Tibial nerve (tissue), 4 donors: ENCODE measurements at places on chromosomes 1 and 21. TPM values are rescaled to one million over a fixed set of nuclear protein-coding genes. Genes with fewer than 3 reads are reported as not detected.

The THEMIS2 gene
- 50.7 TPM for total RNA-seq

The CCDC185 gene
- total RNA-seq, result not detected

The PLA2G5 gene
- 0.87 TPM for total RNA-seq

The BSND gene
- not detected for total RNA-seq

The TNFRSF4 gene
- 3.7 TPM for total RNA-seq

GRCh38 chr1:230429067-230429735 lies 3.1 kb upstream of the PGBD5 start:
- no peak overlapping the region for H3K27ac ChIP-seq
- no peak for DNase-seq
- no peaks in the 10 kb centered on the region for H3K27me3 ChIP-seq
- no peaks in the 10 kb centered on the region for H3K4me1 ChIP-seq
- no peak overlapping the region for H3K4me3 ChIP-seq

DNA sequence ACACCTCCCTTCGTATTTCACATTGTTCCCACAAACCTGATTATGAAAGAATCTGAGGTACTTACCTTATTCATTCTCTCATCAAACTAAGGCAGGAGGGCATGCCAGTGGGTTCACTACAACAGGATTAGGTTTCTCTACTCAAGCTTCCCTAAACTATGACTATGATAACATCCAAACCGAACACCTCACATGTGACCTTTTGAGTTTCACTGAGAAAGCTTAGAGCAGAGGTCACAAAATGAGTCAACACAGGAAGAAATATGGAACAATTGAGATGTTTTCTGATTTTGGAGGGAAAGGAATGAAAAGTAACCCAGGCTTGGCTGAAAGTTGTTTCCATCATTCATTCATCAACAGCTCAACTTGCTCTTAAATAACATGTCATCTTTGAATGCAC lies 24.1 kb downstream of the UBR4 start:
- H3K36me3 ChIP-seq, result peaks cover 97% of the 10 kb centered on the region
- H3K27ac ChIP-seq, result no peak overlapping the region
- no peaks in the 10 kb centered on the region for H3K4me1 ChIP-seq
- no peak for DNase-seq
- no peaks in the 10 kb centered on the region for H3K27me3 ChIP-seq
- no peak overlapping the region for H3K4me3 ChIP-seq

- no peaks in the 10 kb centered on the region for H3K36me3 ChIP-seq
- H3K4me3 ChIP-seq, result no peak overlapping the region
- H3K27me3 ChIP-seq, result no peaks in the 10 kb centered on the region
- H3K4me1 ChIP-seq, result no peaks in the 10 kb centered on the region
These were observed 30.5 kb upstream of the WDTC1 start for GRCh38 chr1:27203946-27204345.

DNA sequence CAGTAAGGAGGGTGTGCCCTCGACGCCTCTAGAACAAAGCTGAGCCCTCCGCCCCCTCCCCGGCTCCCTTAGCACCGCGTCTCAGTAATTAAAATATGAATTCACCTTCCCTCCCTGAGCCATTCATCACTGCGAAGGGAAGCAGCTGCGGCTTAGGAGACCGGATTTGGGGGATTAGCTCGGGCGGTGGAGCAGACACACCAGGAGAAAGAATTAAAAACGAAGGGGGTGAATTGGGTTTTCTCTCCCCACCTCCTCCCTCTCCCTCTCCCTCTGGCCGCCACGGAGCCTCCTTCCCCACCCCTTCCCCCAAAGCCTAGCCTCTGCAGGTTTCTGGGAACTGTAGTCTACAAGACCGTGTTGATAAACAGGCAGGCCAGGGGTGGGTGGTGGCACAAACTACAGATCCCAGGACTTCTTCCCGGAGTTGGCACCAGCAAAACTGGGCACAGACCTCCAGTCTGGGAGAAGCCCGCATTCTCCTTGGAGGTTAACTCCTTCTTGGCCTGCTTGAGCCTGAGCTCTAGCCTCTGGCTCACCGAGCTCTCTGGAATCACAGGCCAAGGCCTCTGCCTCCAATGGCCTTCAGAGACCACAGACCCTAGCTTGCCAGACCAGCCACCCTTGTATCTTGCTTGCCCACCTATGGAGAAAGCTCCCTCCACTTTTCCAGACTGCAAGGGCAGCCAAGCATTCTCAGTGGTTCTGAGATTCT lies 10.8 kb downstream of the BLACAT1 start:
- no peaks in the 10 kb centered on the region for H3K36me3 ChIP-seq
- no peaks in the 10 kb centered on the region for H3K4me1 ChIP-seq
- H3K27ac ChIP-seq, result peak overlapping the region; percentile 59
- peak overlapping the region; percentile 2 for H3K4me3 ChIP-seq
- H3K27me3 ChIP-seq, result no peaks in the 10 kb centered on the region

DNA sequence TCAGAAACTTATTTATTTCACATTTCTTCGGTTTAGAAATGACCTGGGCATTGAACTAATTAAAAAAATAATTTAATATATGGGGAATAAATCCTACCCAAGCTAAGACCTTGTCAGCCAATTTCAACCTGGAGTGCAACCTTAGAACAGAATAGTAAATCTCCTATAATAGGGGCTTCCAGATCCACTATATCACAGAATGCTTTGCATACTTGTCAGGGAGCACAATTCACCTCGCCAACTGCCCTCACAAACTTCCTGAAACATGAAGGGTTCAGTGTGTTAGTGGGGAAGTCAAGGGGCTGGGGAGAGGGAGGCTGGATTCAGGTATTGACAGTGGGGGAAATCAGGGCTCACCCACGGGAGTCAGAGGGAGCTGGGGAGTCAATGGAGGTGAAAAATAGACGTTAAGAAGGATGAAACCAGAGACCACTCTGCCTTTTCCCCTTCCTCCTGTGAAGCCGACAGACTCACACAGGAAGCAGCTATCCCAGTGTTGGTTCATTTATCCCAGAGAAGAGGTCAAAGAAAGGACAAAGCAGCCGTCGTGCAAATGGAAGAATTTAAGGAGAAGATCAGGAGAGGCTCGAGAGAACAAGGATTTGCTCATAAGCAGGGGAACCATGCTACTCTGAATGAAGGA lies 453.3 kb downstream of the NUF2 start:
- no peak for DNase-seq
- no peaks in the 10 kb centered on the region for H3K36me3 ChIP-seq
- H3K4me1 ChIP-seq, result no peaks in the 10 kb centered on the region
- no peak overlapping the region for H3K27ac ChIP-seq
- no peaks in the 10 kb centered on the region for H3K27me3 ChIP-seq

- no peak overlapping the region for H3K27ac ChIP-seq
- no peaks in the 10 kb centered on the region for H3K36me3 ChIP-seq
- H3K4me3 ChIP-seq, result no peak overlapping the region
- no peaks in the 10 kb centered on the region for H3K27me3 ChIP-seq
These were observed 627.4 kb downstream of the LMO4 start for GRCh38 chr1:87956072-87956471.

DNA sequence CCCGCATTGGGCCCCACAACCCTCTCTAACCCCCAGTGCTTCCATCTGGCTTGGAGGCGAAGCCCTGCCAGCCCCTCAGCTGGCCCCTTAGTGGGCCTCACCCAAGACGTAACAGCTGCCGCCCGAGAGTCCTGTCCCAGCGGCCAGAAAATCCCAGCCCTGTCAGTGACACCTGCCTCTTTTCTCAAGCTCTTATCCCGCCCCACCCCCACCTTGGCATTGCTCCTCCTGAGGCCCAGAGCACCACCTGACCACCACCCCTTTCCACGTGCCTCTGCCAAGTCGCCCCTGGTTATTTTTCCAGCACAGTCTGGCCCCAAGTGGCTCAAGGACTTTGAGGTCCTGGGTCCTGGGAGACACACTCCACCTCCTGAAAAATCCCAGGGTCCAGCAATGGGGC lies 5.9 kb upstream of the CTRC start:
- H3K4me1 ChIP-seq, result no peaks in the 10 kb centered on the region
- no peak overlapping the region for H3K4me3 ChIP-seq
- no peak for DNase-seq
- no peak overlapping the region for H3K27ac ChIP-seq
- H3K27me3 ChIP-seq, result no peaks in the 10 kb centered on the region

DNA sequence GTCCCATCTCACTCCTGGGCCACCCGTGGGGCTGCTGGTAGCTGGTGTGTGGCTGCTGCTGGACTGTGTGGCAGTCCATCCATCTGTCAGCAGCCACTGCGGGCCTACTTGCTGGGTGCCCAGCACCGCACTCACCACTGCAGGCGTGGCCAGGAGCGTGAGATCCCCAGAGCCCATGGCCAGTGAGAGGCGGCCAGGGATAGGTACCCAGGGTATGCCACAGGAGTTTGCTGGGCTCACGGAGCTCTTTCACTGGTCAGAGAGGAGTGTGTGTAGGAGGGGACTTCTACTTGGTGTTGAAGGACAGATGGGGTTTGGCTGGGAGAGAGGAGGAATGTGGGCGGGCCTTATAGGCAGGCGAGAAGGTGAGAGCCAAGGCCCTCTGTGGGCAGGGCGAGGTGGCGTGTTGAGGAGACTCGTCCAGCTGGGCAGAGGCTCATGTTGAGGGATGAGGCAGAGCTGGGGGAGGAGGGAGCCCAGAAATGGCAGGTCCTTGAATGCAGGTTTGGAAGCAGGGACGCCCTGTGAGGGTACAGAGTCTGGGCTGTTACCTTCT lies 15.0 kb downstream of the QSOX1 start:
- H3K4me1 ChIP-seq, result no peaks in the 10 kb centered on the region
- no peaks in the 10 kb centered on the region for H3K27me3 ChIP-seq
- H3K36me3 ChIP-seq, result peaks cover 3% of the 10 kb centered on the region
- no peak overlapping the region for H3K27ac ChIP-seq
- no peak for DNase-seq

DNA sequence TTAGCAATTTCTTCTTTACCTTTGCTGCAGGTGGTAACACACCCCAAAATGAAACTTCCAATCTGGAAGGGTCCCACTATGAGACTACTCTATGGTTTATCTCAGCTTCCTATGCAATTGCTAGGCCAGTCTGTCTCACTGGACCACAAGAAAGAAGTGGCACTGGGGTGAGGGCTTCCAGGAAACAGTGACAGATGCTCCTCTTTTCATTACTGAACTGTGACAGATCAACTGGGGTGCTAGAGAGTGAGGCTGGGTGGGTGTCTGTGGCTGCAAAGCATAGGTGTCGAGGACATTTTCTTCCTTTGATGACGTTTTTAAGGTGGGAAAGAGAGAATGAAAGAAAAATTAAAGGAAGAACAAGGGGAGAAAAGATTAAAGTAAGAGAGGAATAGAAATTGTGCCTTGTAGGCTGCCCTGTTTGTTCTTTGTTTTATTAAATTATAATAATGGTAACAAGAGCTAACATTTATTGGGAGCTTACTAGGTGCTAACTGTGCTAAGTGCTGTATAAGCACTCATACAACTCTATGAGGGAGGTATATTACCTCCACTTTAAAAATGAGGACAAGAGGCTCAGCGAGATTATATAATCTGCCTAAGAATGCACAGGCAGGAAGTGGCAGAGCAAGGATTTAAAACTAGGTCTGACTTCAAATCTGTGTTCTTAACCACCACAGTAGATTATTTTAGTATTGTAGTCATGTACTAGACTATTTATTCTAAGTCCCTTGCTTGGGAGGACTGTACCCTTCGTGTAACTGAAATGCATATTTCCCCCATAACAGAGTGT lies 27.8 kb upstream of the DMRTA2 start:
- H3K27me3 ChIP-seq, result no peaks in the 10 kb centered on the region
- H3K36me3 ChIP-seq, result no peaks in the 10 kb centered on the region
- H3K27ac ChIP-seq, result no peak overlapping the region
- no peak for DNase-seq
- no peaks in the 10 kb centered on the region for H3K4me1 ChIP-seq

GRCh38 chr1:157600236-157600635 lies 2.4 kb upstream of the FCRL4 start:
- H3K27ac ChIP-seq, result no peak overlapping the region
- H3K27me3 ChIP-seq, result no peaks in the 10 kb centered on the region
- H3K4me3 ChIP-seq, result no peak overlapping the region
- DNase-seq, result no peak
- H3K36me3 ChIP-seq, result no peaks in the 10 kb centered on the region

DNA sequence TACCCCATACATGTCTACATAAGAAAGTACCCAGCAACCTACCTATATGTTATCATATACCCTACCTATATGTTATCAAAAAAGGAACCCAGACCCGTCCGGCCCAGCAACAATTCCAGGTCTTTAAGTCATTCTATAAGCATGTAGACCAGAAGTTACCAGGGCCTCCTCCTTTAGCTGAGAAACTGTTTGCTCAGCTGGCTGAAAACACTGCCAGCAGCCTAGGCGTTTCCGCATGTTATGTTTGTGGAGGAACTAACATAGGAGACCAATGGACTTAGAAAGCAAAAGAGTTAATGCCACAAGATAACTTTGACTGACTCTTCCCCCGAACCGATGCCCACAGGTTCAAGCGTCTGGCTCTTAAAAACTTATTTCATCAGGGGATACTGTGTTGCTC lies 7.1 kb upstream of the ZNF678 start:
- no peaks in the 10 kb centered on the region for H3K4me1 ChIP-seq
- no peak for DNase-seq
- H3K4me3 ChIP-seq, result no peak overlapping the region
- no peak overlapping the region for H3K27ac ChIP-seq
- H3K27me3 ChIP-seq, result no peaks in the 10 kb centered on the region

GRCh38 chr1:55179177-55179835 lies 35.9 kb downstream of the USP24 start:
- H3K27me3 ChIP-seq, result no peaks in the 10 kb centered on the region
- H3K4me1 ChIP-seq, result peaks cover 10% of the 10 kb centered on the region
- H3K36me3 ChIP-seq, result no peaks in the 10 kb centered on the region
- no peak overlapping the region for H3K4me3 ChIP-seq
- H3K27ac ChIP-seq, result no peak overlapping the region

GRCh38 chr1:36223381-36223995 lies 755 bp upstream of the THRAP3 start:
- H3K27me3 ChIP-seq, result no peaks in the 10 kb centered on the region
- H3K4me1 ChIP-seq, result peaks cover 44% of the 10 kb centered on the region
- H3K27ac ChIP-seq, result peak overlapping the region; percentile 91
- peak; percentile 16 for DNase-seq

DNA sequence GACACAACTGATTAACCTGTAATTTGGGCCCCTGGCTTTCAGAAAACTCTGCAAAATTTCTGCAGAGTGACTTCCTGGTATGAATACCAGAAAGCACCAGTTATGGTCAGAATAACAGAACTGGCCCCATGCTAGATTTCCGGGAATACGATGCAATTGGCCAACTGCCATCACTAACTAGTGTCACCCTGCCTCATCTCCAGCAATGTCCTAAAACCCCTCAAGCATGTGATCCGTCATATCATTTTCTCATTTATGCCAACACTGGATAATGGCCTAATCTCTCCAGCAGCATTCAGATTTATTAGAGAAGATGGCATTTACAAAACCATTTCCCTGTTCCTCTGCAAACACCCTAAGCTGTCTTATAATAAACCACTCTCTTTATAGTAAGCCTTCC lies 15.4 kb downstream of the KAZN start:
- H3K4me3 ChIP-seq, result no peak overlapping the region
- DNase-seq, result no peak
- H3K27me3 ChIP-seq, result no peaks in the 10 kb centered on the region
- no peak overlapping the region for H3K27ac ChIP-seq
- no peaks in the 10 kb centered on the region for H3K4me1 ChIP-seq

DNA sequence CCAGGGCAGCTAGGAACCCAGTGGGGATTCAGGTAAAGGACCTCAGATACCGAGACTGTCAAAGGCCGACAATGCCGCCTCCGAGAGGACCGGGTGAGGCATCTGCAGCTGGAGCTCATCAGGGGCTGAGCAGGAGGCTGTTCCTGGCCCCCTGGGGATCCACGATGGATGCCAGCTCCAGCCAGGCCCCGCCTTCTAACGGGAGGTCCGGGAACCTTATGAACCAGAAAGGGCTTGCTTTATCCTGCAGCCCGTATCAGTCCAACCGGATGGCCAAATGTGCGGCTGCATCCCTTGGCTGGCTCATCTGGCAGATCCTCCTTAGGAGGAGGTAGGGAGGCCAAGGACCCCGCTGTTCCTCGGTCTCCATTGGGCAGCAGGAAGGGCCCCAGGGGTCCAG lies 32.0 kb downstream of the SLC45A1 start:
- peaks cover 36% of the 10 kb centered on the region for H3K4me1 ChIP-seq
- H3K27ac ChIP-seq, result peak overlapping the region; percentile 52
- H3K4me3 ChIP-seq, result no peak overlapping the region
- peaks cover 20% of the 10 kb centered on the region for H3K36me3 ChIP-seq
